Smooth muscle cell of the brain vasculature (primary cell): ENCODE measurements at places on chromosomes 12 and 14.

DNA sequence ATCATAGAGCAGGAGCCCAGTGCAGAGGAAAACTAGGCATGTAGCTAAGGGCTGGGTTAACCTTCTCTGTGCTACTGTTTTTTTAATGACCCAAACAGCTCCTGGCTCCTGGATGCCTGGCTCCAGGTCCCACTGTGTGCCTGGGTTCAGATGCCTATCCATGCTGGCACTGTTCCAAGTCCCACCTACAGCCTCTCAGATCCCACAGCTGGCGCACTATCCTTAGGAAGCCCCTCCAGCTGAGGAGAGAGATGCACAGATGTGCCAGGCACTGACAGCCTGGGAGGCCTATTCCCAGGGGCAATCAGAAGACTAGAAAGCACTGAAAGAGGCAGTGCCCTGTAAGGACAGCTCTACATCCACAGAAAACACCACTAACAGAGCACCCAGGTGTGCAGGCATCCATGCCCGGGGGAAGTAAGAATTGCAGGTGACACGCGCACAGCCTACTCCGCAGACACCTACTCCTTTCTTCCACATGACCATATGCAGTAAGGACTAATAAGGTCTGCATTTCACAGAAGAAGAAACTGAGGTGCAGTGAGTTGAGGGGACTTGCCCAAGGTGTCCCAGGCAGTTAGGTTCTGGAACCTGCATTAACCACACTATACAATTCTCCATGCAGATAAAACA lies 51.2 kb downstream of the PITPNM2 start:
- DNase-seq, result no peak

DNA sequence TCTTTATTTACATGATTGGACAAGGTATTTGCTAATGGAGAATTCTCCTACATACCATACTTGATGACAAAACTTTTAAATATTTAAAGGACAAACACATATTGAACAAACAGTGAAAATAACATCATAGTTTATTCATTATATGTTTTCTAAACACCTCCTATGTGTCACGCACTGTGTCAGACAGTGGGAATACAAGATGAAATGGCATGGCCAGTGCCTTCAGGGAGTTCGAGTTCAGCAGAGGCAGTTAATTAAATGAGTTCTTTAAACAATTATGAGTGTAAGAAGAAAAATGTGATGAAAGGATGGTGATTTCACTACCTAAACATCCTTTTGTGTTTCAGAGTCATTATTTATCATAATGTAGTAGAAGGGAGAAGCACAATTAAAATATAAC lies 159.8 kb downstream of the KCNH5 start:
- no peak for DNase-seq

GRCh38 chr12:55711786-55712553 lies 3.9 kb upstream of the BLOC1S1 start:
- DNase-seq, result no peak

GRCh38 chr12:30887226-30887625 lies 39.3 kb upstream of the TSPAN11 start:
- DNase-seq, result no peak

DNA sequence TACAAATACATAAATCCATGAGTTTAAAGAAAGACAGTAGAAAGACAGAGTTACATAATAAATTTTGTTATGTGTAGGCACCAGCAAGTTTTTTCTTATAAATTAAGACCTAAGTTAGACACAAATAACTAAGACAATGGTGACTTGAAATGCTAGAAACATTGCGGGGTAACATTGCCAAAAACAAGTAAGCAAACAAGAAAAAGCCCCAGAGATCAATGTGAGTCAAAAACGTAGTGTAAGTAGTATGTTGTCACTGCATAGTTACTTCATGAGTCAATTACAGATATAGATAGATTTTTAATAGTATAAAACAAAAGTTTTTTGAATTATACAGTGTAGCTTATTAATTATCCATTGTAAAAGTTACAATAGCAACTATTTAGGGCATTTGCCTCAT lies 83.4 kb downstream of the CNTN1 start:
- DNase-seq, result no peak

GRCh38 chr12:40614923-40615322 lies 77.3 kb upstream of the CNTN1 start:
- DNase-seq, result no peak

- DNase-seq, result no peak
Observed at GRCh38 chr12:57992001-57992400, 50.6 kb downstream of the ATP23 start.

DNA sequence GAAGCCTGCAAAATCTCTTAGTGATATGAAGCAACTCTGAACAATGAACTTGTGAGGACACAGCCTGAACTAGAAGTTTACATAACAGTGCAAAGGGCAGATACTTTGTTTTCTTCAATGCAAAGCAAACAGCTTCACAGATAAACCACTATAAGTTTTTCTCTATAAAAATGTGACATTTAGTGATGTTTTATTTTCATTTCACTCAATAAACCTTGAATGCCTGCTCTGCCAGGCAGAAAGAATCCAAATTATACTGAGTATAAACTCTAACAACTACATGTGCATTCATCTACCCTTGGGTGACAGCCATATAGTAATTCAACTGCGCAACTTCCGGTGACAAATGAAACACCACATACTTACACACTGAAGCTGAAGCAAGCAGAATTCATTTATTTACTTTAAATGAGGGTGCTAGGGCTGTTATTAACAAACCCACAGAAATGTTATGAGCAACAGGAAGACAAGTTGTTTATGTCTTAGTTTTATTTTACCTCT lies 10.3 kb downstream of the DCP1B start:
- DNase-seq, result no peak

- no peak for DNase-seq
Observed at GRCh38 chr12:90124289-90124688, 415.7 kb upstream of the ATP2B1 start.

DNA sequence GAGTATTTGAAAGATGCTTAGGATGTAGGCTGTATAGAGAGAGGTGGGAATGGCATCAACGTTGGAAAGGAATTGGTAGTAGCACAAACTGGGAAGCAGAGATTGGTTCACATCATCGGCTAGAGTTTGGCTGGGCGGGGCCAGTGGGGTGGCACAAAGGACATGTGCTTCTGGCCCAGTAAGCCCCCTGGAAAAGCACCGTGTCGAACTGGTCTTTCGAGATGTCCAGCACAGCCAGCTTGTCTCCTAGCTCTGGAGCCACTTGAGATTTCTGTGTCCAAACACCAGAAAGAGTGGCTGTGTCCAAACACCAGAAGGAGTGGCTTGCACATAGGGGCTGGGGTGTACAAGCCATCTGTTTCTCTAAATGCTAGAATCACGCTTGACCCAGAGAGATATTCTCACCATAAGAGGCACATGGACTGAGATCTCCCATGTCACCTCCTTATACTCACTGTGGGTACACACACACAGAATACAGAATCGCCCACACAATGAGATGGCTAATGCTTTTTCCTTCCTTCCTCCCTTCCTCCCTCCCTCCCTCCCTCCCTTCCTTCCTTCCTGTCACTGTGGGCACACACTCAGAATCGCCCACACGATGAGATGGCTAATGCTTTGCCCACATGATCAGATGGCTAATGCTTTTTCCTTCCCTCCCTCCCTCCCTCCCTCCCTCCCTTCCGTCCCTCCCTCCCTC lies 41.8 kb upstream of the KCNK13 start:
- no peak for DNase-seq

- no peak for DNase-seq
Observed at GRCh38 chr12:46361667-46362034, 10.9 kb downstream of the SLC38A2 start.

- DNase-seq, result no peak
Observed at GRCh38 chr14:60093080-60093479, 1.4 kb downstream of the PCNX4 start.

DNA sequence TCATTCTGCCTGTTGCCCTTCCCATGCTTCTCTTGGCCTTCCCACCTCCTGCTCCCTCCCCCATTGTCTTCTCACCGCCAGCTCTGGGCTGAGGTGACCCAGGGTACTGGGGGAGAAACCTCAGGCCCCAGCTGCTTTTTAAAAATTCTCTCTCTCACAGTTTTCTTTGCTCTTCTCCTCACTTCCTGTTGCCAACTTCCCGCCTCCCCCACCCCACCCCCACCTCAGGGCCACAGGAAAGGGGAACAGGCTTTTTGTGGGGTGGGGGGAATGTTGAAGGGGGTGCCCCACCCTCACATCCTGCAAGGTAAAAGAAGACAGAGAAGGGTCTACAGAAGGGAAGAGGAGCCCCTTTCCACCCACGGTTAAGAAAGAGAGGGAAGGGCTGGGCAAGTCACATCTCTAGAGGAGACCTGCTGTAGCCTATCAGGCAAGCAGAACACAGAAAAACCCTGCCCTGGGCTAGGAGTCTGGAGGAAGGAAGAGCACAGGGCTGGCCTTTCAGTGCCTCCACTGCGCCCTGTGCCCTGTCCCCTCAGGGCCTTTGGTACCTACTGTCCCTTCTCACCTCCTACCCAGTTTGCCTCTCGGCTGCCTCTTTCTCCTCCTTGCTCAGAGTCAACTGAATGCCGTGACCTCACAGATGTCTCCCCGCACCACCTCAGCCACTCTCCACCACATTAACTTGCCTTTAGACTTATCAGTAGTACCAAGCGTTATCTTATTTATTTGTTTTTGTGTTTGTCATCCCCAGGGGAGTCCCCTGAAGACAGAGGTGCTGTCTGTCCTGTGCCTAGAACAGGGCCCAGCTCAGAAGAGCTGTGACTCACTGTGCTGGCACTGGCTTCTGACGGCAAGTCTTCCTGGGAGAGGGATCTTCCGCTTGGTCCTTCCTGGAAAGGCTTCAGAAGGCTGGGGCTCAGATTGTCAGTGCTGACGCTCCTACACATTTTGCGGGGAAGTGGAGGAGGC lies 1.7 kb downstream of the ARHGAP9 start:
- no peak for DNase-seq

DNA sequence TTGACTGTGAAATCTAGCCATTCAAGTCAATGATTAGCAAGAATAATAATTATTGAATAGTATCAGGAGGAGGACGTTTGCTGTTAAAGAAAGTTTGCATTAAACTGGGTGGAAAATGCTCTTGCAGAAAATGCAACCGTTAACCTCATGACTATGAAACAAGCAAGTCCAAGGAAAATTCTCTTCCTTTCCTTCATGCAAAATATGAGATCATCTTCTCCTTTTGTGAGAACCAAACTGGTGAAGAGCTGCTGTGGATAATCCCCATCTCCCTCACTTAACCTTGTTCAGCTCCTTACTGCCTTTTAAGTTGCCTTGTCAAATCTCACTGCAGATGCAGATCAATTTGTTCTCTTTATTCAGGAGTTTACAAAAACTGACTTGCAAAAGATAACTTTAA lies 142.5 kb downstream of the BCAT1 start:
- no peak for DNase-seq

DNA sequence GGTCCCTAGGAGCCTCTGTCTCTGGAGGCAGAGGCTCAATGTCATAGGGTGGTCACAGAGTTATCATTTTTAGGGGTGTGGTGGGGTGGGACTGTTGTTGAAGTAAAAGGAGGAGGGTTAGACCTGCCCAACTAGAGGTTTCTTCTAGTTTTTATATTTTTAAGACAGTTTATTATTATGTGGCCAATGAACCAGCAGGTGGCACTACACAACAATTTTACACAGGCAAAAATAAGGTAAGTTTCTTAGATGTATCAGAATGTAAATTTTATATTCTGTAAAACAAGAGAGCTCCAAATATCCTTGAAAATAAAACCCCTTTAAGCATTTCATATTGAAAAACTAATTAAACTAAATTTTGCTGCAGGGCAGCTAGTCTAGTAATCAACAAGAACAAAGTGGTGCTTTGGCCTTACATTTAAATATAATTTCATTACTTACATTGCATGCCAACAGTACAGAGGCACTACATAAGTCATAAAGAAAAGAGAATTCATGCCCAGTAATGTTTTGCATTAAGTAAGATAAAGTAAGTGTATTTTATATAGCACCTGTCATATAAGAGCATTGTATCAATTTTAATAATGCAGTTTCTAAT lies 22.2 kb upstream of the OVCH1 start:
- peak; percentile 60 for DNase-seq

DNA sequence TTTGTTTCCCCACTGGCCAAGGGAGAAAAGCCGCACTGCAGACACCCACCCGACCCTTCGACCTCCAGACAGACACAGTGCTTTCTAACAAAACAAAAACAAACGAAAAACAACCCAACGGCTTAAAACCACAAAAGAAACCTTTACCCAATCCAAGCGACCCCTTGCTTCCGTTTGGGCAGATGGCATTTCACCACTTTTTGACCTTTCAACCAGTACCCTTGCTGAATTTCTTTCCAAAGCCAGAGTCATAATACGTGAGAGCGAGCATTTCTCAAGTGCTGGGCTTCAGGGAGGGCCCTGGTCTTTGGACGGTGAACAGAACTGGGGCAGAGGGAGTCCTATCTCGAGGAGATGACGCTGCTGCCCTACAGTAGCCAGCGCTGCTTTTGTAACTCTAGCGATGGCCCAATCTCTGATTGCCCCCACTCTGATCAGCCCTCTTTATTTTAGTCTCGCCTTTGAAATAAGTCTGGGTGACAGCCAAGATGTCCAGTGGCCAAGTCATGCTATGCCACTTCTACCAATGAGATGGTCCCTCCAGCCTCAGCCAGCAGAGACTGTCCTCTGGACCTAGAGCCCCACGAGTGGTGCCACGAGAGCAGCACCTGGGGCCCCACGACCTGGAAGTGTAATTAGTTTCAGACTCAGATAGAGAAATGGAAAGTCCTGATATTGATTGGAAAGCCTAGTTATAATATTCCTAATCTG lies 21.9 kb upstream of the ADIPOR2 start:
- DNase-seq, result peak; percentile 57

GRCh38 chr12:60148109-60148508 lies 552.3 kb downstream of the SLC16A7 start:
- peak; percentile 7 for DNase-seq

GRCh38 chr14:90455100-90455571 lies 58.3 kb downstream of the CALM1 start:
- DNase-seq, result no peak

DNA sequence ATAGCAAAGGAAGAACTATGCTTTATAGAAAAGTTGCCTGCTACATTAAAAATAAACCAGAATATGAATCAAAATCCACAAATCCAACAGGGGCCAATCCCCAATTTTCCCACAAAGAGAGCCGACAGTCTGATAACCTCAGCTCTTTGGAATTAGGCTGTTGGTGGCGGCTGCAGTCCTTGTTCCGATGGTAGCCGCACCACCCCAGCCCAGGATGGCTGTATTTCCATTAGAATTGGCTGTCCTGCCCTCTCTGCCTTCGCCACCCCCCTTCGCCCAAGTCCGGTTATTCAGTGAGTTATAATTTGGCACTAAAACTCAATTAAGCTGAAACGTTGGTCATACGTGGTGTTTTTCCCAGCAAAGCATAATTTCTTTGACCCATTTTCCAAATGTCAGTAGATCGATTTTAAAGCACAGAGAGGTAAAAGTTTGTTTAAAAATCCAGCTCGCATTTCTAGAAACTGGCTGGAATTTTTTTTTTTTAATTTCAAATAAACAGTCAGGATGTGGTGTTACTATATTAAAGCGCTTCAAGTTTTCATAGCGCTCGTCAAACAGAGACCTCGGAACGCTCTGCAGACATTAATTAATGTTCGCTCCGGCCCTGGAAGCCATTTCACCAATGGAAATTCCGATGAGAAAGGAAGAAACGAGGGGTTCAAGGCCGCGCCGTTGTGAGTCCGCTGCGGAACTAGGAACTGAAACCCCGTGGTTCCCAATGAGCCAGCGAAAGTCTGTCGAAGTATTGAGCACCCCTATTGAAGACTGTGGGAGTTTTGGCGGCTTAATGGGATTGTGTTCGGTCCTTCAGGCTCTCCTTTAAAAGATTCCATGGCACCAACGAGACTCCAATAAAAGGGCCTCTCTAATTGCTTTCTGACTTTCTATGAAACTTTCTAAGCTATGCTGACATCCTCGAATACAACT lies 104.8 kb upstream of the DIO3 start:
- no peak for DNase-seq

- DNase-seq, result no peak
Observed at GRCh38 chr12:27672643-27673042, 23.6 kb upstream of the REP15 start.
